ENCODE measurements at places on chromosomes 3 and 15.

- no peak for DNase-seq
These were observed 18.4 kb upstream of the TOPAZ1 start for GRCh38 chr3:44223299-44223698.

DNA sequence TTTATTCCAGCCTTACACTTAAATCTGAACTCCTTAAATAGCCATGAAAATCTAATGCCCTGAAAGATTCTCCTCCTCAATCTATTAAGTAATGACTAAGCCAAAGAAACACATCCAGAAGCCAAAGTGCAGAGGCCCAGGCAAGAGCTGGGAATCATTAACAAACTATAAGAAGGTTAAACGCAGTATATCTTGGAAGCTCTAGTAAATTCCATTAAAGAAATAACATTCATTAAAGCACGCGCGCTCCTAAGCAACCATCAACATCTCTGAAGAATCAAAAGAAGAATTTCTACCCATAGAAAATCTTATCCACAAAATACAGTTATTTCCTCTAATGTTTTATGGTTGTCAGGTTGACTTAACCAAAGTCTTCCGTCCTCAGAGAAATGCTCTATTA, 29.5 kb downstream of the MB21D2 start:
- no peak for DNase-seq

DNA sequence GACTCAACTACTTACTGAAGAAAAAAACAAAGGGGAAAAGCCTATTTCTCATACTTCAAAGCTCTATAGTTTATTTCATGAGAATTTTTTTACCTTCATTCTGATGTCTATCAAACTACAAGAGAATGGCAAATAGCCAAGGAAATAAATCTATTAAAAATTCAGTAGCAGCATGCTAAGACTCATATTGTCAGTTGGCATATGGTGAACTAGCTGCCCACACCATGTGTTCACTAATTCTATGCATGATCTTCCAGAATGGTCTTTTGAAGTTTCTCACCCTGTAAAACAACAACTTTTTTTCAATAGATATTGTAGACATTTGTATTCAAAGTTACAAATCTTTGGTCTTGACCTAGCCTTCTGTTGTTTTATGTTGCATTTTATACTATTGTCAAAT, 386.2 kb downstream of the RSL24D1 start:
- no peak for DNase-seq

DNA sequence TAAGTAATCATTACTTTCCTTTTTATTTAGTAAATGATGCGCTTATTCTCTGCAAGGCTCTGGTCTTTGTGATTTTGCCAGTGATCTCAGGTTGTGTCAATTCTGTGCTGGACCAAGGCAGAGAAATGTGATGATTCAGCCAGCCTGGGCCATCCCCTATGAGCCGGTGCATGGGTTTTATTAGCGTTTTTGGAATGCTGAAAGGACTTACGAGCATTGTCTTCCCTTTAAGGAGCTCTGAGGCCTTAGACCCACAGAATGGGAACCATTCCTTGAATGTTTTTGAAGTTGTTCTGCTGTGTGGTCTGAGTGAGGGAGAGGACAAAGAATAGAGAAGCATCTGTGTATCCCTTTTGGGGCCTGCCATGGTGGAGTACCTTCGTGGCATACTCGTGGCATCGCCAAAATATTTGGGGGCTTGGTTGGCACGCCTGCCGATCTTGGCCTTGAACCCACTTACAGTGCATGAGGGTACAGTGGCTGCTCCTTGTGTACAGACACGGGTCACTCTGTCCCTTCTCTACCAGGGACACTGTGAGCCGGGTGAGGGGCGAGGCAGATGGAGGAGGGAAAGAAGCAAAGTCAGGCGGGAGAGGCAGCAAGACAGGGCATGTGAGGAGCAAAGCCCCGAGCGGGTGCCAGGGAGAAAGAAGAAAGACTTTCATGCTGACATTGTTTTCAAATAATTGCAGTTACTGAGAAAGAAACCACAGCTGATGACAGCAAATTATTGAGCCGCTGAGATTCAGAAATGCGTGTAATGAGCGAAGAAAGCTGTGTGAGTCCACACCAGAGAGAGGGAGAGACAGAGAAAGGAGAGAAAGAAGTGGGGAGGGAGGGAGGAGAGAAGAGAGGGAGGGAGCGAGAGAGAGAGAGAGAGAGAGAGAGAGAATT, 269.4 kb upstream of the RGMA start:
- DNase-seq: no peak

- DNase-seq: peak; percentile 52
These were observed 371.7 kb upstream of the GBE1 start for GRCh38 chr3:82133070-82133606.

- no peak for DNase-seq
These were observed 29.1 kb downstream of the HDAC11 start for GRCh38 chr3:13509059-13509815.

- no peak for DNase-seq
These were observed 16.4 kb upstream of the ALDH1A3 start for GRCh38 chr15:100863075-100863795.

DNA sequence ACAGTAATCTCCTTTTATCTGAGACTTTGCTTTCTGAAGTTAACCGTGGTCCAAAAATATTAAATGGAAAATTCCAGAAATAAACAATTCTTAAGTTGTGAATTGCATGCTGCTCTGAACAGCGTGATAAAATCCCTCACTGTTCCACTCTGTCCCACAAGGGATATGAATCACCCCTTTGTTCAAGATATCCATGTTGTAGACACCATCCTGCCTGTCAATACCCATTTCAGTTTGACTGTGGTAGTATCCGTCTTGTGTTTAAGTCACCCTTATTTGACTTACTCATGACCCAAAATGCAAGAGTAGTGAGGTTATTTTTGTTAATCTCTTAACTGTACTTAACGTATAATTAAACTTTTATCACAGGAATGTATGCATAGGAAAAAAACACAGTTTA, 435.0 kb downstream of the SHQ1 start:
- no peak for DNase-seq

- peak; percentile 5 for DNase-seq
These were observed 58.1 kb downstream of the RSRC1 start for GRCh38 chr3:158167737-158168557.

DNA sequence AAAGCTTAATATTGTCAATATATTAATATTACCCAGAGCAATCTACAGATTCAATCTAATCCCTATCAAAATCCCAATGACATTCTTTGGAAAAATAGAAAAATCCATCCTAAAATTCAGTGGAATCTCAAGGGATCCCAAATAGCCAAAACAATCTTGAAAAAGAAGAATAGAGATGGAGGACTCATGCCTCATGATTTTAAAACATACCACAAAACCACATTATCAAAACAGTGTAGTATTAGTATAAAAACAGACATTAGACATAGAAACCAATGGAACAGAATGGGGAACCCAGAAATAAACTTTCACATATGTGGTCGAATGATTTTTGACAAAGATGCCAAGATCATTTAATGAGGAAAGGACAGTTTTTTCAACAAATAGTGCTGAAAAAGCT, 14.6 kb downstream of the NEK4 start:
- no peak for DNase-seq

DNA sequence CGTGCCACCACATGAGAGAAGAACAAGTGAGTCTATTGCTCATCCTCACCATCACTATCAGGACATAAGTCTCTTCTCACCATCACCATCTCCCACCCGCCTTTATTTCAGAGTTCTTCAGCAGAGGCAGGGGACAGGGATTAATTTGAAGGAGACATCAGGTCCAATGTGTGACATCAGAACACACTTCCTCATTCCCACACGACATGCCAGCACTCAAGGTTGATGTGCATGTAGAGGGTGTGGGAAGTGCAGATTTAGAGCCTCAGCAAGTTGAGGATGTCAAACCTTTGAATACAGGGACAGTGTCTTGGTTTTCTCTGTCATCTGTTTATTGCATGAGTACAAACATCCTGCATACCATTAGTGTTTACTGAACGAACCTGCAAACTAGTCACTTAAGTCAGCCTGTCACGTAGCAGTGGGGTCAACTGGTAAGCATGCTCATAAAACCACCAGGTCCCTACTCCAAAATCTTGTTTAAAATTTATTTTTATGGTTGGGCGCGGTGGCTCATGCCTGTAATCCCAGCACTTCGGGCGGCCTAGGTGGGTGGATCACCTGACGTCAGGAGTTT, 104.4 kb downstream of the MYLK start:
- no peak for DNase-seq

DNA sequence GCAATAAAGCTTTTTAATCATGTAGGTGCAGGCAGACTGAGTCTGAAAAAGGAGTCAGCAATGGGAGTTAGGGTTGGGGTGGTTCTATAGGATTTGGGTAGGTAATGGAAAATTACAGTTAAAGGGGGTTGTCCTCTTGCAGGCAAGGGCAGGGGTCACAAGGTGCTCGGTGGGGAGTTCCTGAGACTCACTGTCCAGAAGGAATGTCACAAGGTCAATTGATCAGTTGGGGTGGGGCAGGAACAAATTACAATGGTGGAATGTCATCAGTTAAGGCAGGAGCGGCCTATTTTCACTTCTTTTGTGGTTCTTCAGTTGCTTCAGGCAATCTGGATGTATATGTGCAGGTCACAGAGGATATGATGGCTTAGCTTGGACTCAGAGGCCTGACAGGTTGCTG, 13.9 kb downstream of the CCR5AS start:
- DNase-seq: no peak

- DNase-seq: no peak
These were observed 3.3 kb upstream of the PDCD6IP start for GRCh38 chr3:33795131-33795530.

GRCh38 chr3:162302983-162303624, 806.5 kb downstream of the OTOL1 start:
- DNase-seq: no peak

DNA sequence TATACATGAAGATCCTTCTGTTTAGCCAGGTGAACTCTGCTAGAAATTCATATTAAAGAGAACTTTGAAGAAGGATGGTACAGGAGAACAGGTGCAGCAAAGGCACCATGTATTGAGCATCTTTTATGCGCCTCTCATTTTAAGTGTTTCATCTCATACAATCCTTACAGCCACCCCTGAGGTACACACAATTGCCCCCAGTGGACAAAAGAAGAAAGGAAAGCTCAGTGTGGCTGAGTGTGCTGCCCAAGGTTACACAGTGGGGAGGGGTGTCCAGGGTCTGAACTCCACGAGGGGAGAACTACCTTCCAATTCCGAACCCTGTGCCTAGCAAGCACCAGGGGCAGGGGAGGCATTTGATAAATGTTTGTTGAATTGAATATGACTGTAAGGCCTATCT, 98.6 kb downstream of the MECOM start:
- no peak for DNase-seq

DNA sequence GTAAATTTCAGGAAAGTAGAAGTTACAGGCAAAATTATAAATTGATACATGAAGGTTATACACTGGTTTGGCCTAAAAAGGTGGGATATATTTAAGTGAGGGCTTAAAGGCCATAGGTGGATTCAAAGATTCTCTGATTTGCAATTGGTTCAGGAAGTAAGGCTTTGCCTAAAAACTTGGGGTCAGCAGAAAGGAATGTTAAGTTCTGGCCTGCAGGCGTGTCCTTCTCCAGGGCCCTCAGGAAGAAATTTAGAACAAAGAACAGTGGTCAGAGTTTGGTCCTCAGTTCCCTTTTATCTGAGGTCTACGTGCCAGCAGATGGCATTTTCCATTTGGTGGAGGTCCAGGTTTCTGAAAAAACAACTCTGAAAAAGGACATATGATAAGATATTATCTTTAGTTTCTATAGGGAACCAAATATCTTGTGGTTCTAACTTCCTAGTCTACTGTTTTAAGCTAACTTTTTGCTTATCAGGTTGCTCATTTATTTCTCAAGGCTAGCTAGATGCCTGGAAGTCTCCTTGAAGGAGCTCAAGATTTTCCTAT, 40.5 kb downstream of the SCN11A start:
- DNase-seq: no peak

GRCh38 chr3:58880182-58880581, 169.6 kb downstream of the CFAP20DC start:
- no peak for DNase-seq

GRCh38 chr15:63880744-63881143, 47.0 kb upstream of the HERC1 start:
- no peak for DNase-seq

- DNase-seq: no peak
These were observed 57.3 kb upstream of the SNTN start for GRCh38 chr3:63595221-63595620.

DNA sequence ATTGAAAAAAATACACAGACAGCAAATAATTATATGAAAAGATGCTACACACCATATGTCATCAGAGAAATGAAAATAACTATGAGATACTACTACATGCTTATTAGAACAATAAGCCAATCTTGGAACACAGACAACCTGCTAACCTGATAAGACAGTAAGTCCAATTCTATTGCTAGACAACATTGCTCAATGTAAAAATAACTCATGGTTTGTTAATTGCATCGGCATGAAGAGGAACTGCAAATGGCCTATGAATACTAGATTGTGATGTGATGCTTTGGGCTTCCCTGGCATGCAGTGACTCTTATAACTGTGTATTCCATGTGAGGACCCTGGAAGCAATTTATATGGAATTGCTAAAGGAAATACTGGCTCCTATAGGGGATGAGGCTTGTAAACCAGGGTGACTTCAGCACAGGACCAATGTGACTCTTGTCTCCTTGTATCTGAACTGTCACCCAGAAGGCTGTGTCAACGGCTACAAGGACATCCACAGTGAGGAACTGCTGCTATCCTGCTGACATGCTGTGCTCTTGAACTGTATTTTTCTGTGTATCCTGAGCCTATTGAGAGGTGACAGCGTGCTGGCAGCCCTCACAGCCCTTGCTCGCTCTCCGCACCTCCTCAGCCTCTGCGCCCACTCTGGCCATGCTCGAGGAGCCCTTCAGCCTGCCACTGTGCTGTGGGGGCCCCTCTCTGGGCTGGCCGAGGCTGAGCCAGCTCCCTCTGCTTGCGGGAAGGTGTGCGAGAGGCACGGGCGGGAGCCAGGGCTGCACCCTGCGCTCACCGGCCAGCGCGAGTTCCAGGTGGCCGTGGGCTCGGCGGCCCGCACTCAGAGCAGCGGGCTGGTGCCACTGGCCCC, 385.7 kb downstream of the CNTN4 start:
- no peak for DNase-seq

DNA sequence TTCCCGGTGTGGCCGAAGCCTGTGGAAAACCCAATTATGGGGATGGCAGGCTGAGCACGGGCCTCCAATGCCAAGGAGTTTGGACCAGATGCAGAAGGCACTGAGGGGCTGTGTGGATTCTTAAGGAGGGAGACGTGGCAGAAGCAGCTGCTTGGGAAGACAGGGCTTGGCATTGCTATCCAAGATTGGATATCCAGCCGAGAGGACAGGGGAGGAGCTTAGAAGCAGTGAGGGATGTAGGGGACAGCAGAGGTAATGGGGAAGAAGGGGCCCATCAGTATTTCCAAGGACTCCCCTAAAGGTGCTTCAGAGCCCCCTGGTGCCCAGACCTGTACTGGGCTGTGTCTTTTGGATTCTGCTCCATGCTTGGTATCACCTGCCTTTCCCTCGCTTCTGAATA, 112.8 kb upstream of the TLE3 start:
- no peak for DNase-seq

- peak; percentile 9 for DNase-seq
These were observed 50.6 kb downstream of the GMNC start for GRCh38 chr3:190811775-190812480.
